ENCODE measurements at places on chromosomes 5 and 9.

GRCh38 chr9:114995681-114996221 is 65.4 kb upstream of the TNFSF8 start:
- no peak for DNase-seq

DNA sequence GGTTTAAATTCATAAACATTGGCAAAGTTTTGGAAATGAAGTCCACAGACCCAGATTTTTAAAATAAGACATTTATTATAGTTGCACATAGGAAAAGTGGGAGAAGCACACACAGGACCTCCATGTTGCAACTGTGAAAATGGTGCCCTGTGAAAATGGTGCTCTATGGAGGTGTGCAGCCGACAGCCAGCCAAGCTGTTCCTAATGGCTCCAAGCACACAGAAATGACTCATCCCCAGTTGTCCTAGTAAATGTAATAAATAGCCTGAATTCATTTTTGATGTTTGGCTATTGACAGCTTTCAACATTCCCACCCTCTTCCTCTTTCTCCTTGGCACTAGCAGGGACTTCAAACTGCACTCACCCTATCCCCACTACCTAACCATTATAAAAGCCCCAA is 590.9 kb downstream of the CAAP1 start:
- no peak for DNase-seq

DNA sequence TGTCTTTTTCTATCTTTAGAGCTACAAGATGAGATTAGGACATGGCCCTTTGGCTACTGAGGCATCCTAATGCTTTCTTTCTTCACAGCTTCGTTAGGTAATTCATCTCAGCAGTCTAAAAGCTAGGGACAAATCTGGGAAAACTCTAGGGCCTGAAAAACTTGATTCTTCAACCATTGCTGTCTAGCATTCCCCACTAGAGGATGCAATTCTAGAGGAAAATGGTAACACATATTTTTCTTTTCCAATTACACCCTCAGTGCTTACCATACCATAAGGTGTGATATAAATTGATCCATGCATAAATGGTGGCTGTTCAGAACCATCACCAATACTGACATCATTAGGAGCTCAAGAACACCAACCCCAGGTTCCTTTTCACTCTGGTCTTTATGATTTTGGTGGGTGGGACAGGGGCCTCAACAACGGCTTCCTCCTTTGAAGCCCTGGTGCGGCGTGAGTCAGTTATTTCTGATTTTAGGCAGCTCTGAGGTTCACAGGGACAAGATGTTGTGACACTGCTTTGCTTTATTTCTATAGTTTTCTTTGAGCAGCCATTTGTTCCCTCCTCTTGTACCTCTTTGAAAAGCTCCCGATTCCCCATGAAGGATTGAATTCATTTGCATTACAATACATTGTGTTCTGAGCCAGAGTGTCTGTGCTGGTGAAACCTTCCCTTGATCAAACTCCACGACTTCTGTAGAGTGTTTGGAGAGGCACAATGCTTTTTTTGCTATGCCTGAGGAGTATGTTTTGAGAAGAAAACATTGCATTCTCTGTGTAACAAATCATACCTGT is 526.0 kb upstream of the TRPC7 start:
- no peak for DNase-seq

DNA sequence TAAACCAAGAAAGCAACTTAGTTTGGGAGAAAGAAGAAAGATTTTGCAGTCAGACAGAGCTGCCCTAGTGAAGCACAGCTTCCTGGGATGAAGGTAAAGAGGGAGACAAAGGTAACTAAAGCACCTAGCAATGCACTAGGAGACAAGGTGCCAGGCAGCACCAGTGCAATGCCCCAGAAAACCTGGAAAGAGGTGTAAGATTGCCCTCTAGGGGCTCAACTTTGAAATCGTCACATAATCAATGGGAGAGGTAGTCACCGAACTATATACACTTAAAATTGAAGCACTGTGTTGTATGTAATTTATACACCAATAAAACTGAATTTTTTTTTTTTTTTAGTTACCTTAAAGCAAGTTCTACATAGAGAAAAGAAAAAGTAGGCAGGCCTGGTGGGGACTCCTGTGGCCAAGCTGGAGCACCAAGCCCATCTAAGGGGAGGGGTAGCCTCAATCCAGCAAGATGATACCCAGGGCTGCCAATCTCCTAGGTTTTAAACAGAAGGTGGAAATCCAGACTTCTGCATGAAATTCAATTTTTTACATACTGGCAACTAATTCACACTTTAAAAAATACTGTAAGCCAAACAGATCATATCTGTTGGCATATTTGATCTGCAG is 48.2 kb downstream of the CDK5RAP2 start:
- no peak for DNase-seq

- no peak for DNase-seq
Observed at GRCh38 chr5:154840435-154841272, 9.7 kb downstream of the FAXDC2 start.

GRCh38 chr5:147752033-147752432 is 30.5 kb downstream of the JAKMIP2 start:
- no peak for DNase-seq

GRCh38 chr5:74969726-74970125 is 82.6 kb downstream of the GCNT4 start:
- DNase-seq, result no peak

- no peak for DNase-seq
Observed at GRCh38 chr9:68428481-68428880, 72.1 kb downstream of the PGM5 start.

- no peak for DNase-seq
Observed at GRCh38 chr5:1768283-1769000, 31.2 kb downstream of the MRPL36 start.

GRCh38 chr5:57422993-57423392 is 59.6 kb downstream of the ACTBL2 start:
- DNase-seq, result no peak

GRCh38 chr5:78734094-78734845 is 85.7 kb upstream of the LHFPL2 start:
- no peak for DNase-seq

DNA sequence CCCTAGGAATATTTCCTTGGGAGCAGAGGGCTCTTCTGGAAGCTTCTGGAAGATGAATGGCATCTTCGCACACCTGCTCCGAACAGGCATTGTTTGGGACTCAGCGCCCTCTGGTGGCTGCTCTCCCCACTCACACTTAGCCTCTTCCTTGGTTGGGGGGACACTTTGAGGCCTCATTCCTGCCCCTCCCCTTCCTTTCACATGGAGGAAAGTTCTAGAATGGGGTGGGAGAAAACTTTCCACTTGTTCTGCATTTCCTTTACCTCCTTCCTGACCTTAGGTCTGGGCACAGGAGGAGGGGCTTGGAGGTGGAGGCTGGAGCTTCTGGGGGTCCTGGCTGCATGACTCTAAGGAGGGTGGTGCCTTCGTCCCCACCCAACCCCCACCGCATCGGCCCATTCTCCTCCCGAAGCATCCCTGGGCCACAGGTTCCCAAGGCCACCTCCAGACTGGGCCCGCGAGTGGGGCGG is 19.3 kb upstream of the SMIM32 start:
- DNase-seq, result peak; percentile 4

DNA sequence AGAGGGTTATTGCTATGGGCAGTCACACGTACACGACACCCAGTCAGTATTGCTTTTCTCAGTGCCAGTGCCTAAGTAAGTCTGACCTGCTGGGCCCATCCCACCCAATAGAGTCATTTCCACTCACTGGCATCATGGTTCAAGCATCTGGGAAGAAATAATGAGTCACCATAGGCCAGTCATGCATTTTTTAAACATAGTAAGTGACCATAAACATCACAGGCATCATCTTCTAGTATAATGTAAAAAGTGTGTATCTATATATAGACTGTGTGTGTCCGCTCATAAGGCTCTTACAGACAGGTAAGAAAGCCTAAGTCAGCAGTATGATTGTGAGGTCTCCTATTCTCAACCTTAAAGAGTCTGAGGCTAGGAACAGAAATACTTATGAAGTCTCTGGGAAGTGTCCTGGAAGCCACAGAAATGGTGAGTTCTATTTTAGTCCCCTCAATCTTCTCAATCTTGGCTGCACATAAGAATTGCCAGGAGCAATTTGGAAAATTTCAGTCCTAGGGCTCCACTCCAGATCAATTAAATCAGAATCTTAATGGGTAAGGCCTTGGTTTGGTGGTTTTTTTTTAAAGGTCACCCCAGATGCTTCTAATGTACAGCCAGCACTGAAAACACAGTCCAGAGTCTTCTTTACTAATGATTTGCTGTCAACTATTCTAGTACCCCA is 65.2 kb downstream of the ZNF366 start:
- DNase-seq, result no peak

DNA sequence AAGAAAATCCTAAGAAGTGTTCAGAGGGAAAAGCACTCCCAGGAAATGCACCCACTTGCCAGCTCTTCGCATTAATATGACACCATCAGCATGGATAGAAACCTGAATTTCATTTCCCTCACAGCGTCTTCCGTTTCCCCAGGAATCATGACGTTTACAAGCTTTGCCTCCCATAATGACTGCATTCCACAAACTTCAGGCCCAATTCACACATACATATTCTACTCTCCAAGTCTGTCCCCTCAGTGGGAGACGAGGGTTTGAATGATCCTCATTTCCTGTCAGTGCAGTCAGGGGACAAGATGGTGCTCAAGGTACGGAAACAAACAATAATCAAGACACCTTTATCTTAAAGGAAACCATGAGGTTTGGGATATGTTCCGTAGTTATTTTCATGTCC is 44.9 kb upstream of the MAN2A1 start:
- DNase-seq, result no peak

GRCh38 chr5:76592692-76593091 is 30.5 kb downstream of the F2RL2 start:
- no peak for DNase-seq

Data from stimulated activated CD8-positive, alpha-beta memory T cell treated with anti-CD3 and anti-CD28 coated beads, Interleukin-15, amount 100 ng/mL, for 48 hours (primary cell).